ENCODE measurements at places on chromosomes 3 and 15. TPM values are rescaled to one million over a fixed set of nuclear protein-coding genes. Genes with fewer than 3 reads are reported as not detected.

- peaks cover 38% of the 10 kb centered on the region for H3K4me1 ChIP-seq
- H3K36me3 ChIP-seq, result no peaks in the 10 kb centered on the region
- peak overlapping the region; percentile 10 for H3K4me3 ChIP-seq
- DNase-seq, result peak; percentile 89
- H3K27ac ChIP-seq, result peak overlapping the region; percentile 70
These were observed 151.0 kb downstream of the TJP1 start for GRCh38 chr15:29670998-29671981.

DNA sequence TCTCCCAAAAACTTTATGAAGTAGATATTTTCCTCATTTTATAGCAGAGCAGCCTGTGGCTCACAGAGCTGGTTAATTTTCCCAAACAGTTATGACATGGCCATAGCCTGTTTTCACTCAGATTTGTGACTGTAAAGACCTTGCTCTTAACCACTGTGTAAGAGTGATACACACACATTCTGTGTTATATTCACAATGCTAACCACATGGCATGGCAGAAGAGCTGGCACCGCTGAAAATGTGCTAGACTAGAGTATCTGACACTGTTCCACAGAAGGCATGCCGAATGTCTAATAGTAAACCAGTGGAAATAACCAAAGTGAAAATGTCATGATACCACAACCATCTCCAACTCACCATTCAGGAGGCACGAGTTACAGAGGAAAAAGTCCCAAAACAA, 71.8 kb downstream of the PEX5L start:
- DNase-seq, result no peak
- no peak overlapping the region for H3K27ac ChIP-seq
- no peaks in the 10 kb centered on the region for H3K36me3 ChIP-seq
- no peaks in the 10 kb centered on the region for H3K4me1 ChIP-seq
- no peaks in the 10 kb centered on the region for H3K27me3 ChIP-seq

GRCh38 chr3:55683666-55684270, 196.7 kb upstream of the WNT5A start:
- no peaks in the 10 kb centered on the region for H3K27me3 ChIP-seq
- no peak overlapping the region for H3K4me3 ChIP-seq
- no peaks in the 10 kb centered on the region for H3K36me3 ChIP-seq
- H3K27ac ChIP-seq, result no peak overlapping the region
- no peaks in the 10 kb centered on the region for H3K4me1 ChIP-seq

- H3K4me3 ChIP-seq, result no peak overlapping the region
- H3K4me1 ChIP-seq, result peaks cover 5% of the 10 kb centered on the region
- no peaks in the 10 kb centered on the region for H3K27me3 ChIP-seq
- no peak overlapping the region for H3K27ac ChIP-seq
- no peaks in the 10 kb centered on the region for H3K36me3 ChIP-seq
These were observed 185.7 kb downstream of the LPP start for GRCh38 chr3:188339410-188340295.

TOMM70 gene
- 28.5 TPM for total RNA-seq

NTRK3 gene
- total RNA-seq, result under 0.01 TPM

SOX2 gene
- 9.8 TPM for total RNA-seq

GHSR gene
- not detected for total RNA-seq

Data from stomach (tissue), 19 donors.